ENCODE measurements at places on chromosomes 16 and 17.

GRCh38 chr17:82545071-82545462 lies 25.5 kb downstream of the FOXK2 start:
- DNase-seq, result no peak

GRCh38 chr16:62921904-62922303 lies 885.7 kb upstream of the CDH8 start:
- DNase-seq, result no peak

DNA sequence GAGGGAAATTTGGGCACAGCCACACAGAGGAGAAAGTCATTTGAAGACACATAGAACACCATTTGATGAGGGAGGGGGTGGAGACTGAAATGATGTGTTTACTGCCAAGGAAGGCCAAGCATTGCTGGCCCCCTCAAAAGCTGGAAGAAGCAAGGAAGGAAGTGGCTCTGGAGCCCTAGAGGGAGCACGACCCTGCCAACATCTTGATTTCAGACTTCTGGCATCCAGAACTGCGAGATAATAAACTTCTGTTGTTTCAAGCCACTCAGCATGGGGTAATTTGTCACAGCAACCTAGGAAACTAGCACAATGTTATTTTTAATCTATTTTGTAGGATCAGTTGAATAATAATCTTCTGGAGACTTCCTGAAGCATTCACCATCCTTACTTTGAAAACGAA lies 314.8 kb upstream of the GOT2 start:
- no peak for DNase-seq

DNA sequence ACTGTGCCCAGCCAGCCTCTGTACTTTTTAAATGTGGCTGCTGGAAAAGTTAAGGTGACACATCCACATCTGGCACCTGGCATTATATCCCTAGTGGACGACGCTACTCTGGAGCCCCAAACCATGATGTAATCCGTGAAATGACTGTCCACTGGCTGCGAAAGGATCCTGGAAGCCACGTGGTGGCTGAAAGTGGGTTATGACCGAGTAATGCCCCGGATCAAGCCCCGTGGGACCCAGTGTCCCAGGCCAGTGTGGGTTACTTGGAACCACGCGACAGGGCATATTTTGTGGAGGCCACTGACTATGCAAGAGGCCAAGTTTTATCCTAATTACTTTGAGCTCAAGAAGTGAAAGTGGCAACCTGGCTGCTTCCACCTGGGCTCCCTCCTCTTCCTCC lies 79.6 kb downstream of the PGS1 start:
- DNase-seq, result no peak

DNA sequence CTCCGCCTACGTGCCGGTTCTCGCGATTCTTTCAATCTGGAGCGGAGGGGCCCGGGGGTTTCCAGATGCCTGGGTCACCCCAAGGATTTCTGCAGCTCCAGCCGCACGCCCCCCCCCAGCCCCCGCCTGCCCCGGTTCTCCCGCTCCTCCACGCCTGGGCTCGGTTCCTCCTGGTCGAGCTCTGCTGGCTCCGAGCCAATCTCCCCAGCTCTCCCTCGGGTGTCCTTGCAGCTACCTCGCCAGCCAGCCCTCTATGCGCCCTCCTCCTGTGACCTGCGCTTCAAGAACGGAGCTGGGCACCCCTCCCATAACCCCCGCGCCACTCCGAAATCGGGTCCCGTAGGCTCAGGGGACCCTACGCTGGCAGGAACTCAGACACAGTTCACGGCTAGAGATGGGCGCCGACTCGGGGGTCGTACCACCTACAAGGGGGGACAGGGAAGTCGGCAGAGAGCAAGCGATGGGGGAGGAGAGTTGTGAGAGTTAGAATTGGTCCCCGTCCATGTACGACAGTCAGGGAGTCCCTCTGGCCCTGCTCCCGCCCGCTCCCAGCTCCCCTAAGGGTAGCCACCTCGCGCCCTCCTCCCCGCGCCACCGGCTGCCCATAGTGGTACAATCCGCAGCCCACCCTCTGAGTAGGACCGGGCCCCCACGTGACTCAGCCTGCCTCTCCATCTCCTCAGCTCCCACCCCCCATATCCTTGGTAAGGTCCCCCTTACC lies 961 bp downstream of the FGF11 start:
- no peak for DNase-seq

GRCh38 chr16:26605626-26606271 lies 461.0 kb upstream of the C16orf82 start:
- DNase-seq, result no peak

DNA sequence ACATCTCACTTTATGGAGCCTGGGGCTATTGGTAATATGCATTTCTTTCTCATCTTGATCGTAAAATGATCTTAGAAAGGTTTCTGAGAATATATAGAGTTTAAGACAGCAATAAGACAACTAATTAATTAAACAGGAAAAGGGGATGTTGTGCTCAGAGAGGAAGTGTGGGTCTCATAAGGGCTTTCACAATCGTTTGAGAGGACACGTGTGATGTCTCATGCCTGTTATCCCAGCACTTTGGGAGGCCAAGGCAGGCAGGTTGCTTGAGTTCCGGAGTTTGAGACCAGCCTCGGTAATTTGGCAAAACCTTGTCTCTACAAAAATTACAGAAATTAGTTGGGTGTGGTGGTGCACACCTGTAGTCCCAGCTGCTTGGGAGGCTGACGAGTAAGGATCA lies 295.6 kb downstream of the WWOX start:
- no peak for DNase-seq

DNA sequence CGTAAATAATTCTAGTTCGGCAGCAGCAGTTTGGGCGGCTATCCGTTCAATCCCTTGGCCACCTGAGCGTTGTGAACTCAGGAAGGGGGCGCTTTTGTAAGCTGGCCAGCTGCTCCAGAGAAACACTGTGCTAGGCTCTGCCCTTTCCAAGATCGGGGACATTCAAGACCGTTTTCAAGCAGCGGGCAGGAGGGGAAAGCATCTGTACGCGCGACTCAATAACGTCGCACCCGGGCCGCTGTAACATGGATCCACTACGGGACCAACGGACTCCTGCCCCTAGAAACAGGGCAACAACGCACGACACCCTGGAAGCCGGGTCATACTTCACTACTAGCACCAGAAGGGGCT lies 463 bp downstream of the TOP2A start:
- DNase-seq, result no peak

All from stimulated activated CD8-positive, alpha-beta memory T cell treated with anti-CD3 and anti-CD28 coated beads, Interleukin-4, amount 100 ng/mL, for 4 hours (primary cell).